ENCODE measurements at places on chromosomes 3 and 15. TPM values are rescaled to one million over a fixed set of nuclear protein-coding genes. Genes with fewer than 3 reads are reported as not detected.

GRCh38 chr3:17733768-17734167, 8.7 kb downstream of the TBC1D5 start:
- DNase-seq, result no peak

GRCh38 chr3:140198242-140198641, 263.3 kb downstream of the CLSTN2 start:
- DNase-seq, result no peak

- no peak for DNase-seq
These were observed 36.7 kb upstream of the MYLK start for GRCh38 chr3:123920868-123921267.

HDGFL3 gene
- total RNA-seq, result 91.2 TPM

- DNase-seq, result no peak
These were observed 231.8 kb downstream of the ROBO2 start for GRCh38 chr3:77271711-77272110.

PRR20G gene
- total RNA-seq, result not detected
